ENCODE measurements at places on chromosomes 1 and 21.

GRCh38 chr1:89908672-89909436, 86.1 kb upstream of the ZNF326 start:
- DNase-seq, result no peak

GRCh38 chr1:22688466-22688865, 22.2 kb upstream of the EPHB2 start:
- DNase-seq, result no peak

GRCh38 chr1:226646026-226646869, 92.8 kb downstream of the ITPKB start:
- no peak for DNase-seq

DNA sequence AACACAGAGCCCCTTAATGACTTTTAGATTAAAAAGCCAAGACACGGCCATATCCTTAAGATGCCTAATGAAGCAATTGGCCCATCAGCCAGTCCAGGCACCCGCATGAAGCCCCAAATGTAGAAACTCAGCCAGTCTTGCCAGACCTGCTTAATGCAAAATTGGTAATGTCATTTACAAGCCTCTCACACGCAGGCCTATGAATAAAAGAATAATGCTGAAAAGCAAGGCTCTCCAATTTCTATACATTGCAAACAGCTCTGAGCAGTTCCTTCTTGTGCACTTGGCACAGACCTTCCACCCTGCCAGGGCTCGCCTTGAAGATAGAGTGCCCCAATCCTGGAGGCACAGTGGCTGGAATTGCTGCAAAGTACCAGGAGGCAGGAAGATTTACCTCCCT, 498.9 kb downstream of the NPHP4 start:
- DNase-seq, result no peak

- no peak for DNase-seq
Measured at GRCh38 chr1:245995474-245995873, 511.6 kb downstream of the SMYD3 start.

DNA sequence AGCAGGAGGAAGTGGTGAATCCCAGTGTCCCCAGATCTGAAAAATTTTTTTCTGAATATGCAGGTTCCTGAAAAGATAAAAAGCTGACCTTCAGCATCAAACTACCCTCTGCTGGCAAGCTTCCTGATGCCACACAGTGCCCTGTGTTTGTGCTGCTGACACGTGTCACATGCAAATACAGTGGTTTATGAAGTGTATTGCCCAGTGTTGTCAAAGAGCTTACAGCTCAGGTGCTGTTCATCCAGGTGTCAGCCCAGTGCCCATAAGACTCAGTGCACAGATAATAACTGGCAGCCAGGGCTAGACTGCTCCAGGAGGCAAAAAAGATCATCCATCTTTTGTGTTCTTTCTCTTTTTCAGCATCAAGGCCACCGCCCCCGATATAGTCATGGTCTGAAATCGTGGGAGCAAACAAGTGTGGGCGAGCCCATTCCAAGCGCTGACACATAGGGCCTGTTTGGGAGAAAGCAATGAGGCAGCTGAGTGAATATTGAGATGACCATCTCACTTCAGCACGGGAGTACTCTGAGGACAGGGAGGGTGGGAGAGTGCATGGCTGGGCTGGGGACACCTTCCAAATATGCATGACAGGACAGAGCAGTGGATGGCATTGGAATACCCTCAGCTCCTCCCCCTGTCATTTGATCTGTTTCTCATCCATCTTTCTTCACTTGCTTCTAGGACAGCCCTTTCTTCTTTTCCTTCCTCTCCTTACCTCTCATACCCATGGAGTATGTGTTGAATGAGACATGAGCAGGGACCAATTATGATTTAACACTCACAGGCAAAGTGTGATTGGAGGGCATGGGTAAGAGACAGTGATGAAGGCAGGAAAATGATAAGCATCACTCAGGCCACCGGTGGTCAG, 6.4 kb upstream of the KCNK1 start:
- no peak for DNase-seq

- DNase-seq, result no peak
Measured at GRCh38 chr1:110424699-110425611, 17.5 kb upstream of the LAMTOR5 start.

- DNase-seq, result no peak
Measured at GRCh38 chr1:111127923-111128643, 11.8 kb downstream of the DRAM2 start.

DNA sequence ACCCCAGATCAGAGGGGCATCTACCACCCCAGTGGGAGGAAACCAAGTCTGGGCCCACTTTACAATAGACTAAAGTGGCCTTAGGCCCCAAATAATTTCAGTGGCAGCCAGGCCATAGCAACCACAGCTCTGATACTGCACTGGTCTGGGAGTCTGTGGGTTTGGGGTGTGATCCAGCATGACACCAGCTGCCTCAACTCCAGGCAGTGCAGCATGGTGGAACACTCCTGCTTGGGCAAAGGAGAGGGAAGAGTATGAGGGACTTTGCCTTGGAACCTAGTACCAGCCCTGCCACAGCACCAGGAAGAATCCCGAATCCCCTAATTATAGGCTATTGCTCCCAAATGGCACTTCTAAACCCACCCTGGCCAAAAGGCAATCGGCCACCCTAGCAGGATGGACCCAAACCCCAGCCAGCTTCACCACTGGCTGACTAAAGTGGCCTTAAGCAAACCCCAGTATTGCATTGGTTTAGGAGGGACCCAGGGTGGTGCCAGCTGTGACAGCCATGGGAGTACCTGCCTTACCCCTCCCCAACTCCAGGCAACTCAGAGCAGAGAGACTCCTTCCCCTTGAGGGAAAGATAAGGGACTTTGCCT, 47.1 kb downstream of the PACC1 start:
- no peak for DNase-seq

DNA sequence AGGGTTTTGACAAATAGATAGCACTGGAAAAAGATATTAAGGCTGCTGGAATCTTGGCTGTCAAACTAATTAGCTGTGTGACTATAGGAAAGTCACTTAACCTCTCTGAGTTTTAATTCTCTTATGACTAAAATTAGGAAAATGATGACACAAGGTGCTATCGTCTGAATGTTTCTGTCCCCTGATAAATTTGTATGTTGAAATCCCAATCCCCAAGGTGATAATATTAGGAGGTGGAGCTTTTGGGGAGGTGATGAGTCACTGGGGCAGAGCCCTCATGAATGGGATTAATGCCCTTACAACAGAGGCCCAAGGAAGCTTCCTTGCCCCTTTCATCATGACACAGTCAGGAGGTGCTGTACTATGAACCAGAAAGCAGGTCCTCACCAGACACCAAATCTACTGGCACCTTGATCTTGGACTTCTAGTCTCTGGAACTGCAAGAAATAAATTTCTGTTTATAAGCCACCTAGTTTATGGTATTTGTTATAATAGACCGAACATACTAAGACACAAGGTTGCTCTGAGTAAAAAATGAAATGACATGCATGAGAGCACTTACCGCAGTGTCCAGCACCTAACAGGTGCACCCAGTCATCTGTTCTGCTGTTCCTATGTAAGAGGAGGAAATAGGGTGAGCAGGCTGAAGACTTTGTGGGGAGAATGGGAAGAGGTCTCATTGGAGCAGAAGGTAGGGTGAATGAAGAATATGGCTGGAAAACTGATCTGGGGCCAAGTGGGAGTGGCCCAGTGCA, 26.3 kb upstream of the DISP1 start:
- DNase-seq, result no peak

DNA sequence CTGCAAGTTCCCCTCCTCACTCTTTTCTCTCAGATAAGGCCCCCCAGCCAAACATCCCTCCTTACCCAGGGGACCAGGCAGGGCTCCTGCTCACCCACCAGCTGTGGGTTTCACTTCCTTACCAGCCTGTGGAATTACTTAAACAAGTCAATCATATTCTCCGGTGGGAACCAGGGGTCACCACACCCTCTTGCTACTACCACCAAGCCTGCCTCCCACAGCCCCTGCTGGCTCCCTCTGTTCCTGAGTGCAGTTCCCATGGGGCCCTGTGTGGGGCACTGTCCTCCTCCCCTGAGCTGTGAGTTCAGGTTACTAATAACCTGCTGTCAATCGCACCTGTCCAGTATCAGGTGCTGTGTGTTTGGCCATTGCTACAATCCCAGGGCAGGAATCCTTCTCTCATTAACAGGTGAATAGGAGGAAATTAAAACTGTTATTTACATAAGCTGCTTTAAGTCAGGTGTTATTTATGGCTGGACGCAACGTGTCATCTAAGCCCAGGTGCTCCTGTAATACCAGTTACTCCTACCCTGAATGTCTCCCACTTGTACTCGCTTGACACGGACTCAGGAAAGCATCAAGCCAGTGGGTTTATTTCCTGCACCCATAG, 53.1 kb upstream of the LBR start:
- peak; percentile 58 for DNase-seq

- DNase-seq, result no peak
Measured at GRCh38 chr1:38693031-38693430, 166.5 kb downstream of the RRAGC start.

DNA sequence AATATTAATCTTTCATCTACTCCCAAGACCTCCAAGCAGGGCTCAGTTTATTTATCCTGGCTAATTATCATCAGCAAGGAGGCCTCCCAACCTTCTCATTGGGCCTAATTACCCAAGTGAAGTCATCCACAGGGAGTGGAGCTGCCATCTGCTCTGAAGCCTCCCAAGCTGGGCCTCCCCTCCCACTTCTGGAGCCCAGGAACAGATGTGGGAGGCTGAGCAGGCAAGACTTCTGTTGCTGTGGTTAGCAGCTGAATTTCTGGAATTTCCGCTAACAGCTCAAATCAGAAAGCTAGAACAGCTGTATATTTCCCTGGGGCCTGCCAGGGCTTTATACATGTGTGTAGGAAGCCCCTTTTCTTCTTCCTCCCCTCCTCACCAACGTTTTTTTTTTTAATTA, 127.5 kb downstream of the UCK2 start:
- no peak for DNase-seq

- no peak for DNase-seq
Measured at GRCh38 chr1:203990118-203990517, 82.8 kb upstream of the SOX13 start.

DNA sequence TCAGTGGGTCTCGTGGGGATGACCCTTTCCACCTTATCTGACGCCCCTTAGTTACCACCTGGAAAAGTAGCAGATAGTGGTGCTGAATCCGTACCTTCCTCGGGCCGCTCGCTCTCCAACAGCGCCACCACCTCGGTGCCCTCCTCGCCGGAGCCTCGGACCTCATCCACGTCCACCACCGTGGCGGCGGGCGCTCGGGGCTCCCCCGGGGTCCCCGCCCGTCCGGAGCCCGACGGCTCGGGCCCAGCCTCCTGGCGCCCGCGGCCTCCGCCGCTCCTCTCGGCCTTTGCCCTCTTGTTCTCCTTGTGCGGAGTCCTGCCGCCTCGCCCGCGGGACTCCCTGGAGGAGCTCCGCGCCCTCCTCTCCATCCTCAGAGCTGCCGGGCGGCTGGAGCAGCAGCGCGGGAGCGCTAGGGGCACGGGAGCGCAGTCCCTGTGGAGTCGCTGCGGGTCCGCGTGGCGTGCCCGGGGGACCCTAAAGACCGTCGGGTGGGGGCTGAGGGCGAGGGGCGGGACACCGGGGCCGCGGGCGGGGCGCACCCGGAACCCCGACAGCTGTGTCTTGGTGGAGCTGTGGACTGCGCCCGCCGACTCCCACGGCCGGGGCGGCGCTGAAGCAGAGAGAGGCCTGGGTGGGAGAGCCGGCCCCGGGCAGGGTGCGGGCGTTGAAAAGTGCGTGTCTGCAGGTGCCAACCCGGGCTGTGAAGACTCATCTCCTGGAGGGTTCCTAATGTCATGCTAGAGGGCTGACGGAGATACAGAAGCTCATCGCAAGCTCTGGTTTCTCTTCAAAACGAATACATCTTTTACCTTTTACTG, at the start of gene NPHS2:
TSS of gene NPHS2 (minus strand) at position 452 of the 818 bp plus-strand sequence. CDS start at position 368, 84 bp downstream.
- no peak for DNase-seq

DNA sequence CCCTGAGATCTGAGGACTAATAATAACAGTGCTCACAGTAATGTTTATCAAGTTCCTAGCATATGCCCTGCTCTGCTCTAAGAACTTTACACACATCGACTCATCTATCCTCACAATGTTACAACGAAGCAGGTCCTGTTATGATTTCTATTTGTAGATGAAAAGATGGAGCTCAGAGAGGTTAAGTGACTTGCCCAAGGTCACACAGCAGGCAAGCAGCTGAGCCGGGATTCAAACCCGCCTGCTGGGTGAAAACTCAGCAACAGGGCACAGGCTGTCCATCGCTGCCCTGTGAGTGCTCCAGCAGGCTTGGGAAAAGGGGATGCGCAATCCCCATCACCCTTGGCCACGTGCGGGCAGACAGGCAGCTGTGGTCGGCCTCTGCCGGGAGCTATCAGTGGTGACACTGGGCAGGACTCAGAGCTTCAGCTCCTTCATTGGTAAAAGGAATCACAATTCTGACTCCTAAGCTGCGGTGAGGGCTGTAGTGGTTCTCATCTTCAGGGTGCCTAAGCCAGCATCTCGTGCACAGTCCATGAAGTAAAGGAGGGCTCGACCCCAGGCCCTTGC, 173.3 kb upstream of the KLHDC7A start:
- DNase-seq, result no peak

DNA sequence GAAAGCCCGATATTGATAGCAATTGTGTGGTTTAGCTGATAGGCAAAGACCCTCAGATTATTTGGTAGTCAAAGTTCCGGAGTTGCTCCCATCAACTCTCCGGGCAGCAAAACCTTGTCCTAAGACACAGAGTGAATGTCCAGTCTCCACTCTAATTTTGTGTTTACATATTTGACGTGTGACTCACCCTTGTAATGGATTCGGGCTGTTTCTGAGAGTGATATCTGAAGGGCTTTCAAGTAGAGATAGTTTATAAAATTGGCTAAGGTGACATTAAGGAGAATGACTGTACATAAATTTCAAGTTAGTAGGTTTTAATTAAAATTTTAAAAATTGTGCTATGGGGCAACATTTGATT, 154.2 kb downstream of the CNIH3 start:
- no peak for DNase-seq

DNA sequence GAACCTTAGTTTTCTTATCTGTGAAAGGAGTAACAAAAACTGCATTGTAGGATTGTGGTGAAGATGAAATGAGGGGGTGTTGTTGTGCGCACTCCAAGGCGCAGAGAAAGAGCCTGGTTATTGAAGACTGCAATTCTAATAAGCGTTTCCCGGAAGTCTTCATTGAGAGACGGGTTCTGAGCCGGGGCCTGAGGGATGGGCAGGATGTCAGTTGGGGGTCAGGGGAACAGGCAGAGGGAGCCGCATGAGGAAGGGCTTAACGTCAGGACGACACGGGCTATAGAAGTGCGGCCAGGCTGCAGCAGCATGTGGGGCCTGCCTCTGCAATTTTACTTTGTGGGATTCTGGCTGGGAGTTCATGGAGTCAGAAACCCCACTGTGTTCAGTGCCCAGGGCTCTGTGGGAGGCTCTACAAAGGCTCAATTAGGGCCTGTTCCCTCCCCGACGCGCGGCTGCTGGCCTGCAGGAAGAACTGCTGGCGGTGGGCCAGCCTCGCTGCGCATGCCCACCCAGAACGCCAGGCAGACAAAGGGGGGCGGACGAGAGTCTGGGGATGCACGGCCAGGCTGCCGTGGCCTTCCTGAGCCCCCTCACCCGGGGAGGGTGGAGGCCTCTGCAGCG, 20.7 kb downstream of the TRIM62 start:
- no peak for DNase-seq

DNA sequence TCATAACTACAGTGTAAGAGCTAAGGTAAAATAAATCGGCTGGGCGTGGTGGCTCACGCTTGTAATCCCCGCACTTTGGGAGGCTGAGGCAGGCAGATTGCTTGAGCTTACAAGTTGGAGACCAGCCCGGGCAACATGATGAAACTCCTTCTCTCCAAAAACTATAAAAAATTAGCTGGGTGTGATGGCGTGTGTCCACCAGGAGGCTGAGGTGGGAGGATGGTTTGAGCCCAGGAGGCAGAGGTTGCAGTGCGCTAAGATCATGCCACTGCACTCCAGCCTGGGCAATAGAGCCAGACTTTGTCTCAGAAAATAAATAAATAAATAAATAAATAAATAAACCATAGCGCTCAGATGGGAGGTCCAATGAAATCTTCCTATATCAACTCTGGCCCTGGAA, 16.7 kb upstream of the FAM110D start:
- DNase-seq, result no peak

All from stimulated activated CD4-positive, alpha-beta T cell treated with anti-CD3 and anti-CD28 coated beads, Interleukin-4, amount 100 ng/mL, for 1 hour (primary cell).